ENCODE measurements at places on chromosomes 7 and 10. TPM values are rescaled to one million over a fixed set of nuclear protein-coding genes. Genes with fewer than 3 reads are reported as not detected.

DNA sequence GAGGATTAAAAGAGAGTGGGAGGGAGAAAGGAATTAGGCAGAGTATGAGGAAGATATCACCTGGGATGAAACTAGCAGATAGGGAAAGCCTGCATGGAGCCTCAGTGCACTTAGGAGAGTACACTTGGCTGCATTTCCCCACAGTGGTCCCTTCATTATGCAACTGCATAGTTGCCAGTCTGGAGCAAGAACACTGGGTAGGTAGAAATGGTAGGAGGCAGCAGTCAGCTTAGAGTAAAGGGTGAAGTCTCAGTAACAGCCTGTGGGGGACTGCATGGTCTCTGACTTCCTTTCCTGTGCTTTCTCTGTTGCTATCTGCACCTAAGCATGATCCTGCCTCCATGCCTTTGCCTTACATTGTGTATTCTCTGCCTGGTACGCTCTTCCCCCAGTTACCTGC, 14.0 kb upstream of the PCGF5 start:
- DNase-seq, result no peak

DNA sequence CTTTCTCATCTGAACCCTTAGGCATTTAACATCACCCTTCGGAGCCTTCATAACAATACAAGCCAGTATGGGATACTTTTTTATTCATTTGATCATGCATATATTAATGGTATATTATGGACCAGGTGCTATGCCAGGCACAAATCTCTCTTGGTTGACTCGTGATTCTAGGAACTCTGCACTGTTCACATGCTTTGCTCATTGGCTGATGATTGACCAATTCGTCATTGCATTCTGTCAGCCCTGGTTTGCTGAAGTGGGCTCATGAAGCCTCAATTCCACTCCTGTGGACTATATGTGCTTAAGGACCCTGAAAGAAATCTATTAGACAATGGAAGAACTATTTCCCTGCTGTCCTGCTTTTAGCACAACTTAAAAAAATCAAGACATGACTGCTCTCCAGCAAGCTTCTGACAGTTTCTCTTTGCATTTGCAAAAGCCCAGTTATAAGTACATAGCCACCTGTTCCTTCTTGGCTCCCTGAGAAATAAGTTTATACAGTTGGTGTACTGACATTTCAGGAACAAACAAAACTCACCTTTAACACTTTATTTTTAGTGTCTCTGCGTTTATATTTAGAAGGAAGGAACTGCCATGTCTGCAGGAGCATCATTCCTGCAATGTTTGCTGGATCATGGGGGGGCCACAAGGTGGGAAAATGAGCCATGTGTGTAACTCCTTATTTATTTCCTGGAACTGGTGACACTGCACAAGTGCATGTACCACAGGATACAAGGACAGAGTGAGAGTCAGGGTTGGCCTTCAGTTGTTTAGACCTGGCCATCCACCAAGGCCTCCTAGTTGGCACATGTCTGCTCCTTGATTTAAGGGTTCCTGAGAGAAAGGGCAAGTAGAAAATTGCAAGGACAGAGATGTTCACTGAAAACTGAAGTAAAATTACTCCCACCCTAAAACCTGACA, 146.0 kb upstream of the NAMPT start:
- no peak for DNase-seq

TMEM196 gene
- total RNA-seq, result not detected

DNA sequence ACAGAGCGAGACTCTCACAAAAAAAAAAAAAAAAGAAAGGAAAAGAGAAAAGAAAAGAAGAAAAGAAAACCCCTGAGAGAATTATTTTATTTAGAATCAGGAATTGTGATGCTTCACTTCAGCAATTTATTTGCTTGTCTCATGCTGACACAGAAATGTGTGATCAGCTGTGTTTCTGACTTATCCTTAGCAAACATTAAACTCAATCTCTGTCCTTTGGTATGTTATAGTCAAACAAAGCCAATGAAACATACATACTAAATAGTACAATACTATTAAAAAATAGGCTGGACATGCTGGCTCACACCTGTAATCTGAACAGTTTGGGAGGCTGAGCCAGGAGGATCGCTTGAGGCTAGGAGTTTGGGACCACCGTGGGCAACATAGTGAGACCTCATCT, 733.0 kb upstream of the FZD8 start:
- no peak for DNase-seq

- DNase-seq, result no peak
Measured at GRCh38 chr7:116075351-116076145, 45.0 kb upstream of the TFEC start.

- peak; percentile 93 for DNase-seq
Measured at GRCh38 chr10:122112625-122113160, 123.7 kb downstream of the TACC2 start.

DNA sequence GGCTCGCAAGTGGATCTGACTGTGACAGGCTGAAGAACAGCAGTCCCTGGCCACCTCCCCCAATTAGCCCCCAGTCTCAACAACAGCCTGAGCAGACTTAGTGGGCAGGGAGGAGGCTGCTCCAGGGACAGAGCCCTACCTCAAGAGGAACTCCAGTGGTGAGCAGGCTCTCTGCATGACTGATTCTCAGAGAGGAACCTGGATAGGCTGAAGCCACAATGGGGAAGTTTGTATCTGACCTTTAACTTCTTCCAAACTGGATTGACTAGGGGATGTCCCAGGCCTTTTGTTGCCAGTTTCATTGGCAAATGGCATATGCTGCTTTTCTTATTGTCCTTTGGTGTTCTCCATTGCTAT, 93.0 kb downstream of the ARHGAP22 start:
- DNase-seq, result no peak

DNA sequence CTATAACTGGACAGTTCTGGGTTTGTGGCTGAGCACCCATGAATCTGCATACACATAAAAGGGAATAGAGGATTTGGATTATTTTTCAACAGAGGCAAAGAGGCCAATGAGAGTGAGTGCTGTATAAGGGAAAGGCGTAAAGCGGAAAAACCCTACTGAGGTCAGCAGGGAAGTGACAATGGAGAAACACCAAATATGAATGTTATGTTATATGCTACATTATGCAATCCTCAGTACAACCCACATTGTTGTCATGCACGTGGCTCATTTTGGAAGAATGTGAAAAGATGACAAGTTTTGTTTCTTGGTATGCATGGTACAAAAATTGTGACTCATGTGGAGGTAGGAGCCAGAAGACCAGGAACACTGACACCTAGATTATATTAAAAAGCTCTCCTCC, 113.6 kb upstream of the AMPH start:
- DNase-seq, result no peak

DNA sequence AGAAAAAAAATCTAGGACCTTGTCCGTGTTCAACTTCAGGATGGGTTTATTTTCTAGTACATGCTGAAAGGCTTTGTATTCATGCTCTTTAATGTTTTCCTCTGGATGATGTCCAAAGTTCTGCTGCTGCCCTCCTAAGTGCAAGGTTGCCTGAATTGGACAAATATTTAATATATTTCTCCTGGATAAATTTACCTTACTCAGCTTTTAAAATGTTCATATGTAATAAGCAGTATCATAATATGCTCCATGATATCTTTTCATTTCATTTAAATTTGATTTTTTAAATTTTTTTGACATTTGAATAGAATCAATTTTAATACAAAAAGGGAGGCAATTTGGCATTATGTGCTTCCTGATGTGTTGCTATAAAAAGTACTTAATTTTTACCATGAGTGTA, 95.9 kb upstream of the SLC25A13 start:
- DNase-seq, result no peak

- DNase-seq, result no peak
Measured at GRCh38 chr10:16653224-16653623, 131.5 kb upstream of the C1QL3 start.

ODAD2 gene
- total RNA-seq, result 0.82 TPM

DNA sequence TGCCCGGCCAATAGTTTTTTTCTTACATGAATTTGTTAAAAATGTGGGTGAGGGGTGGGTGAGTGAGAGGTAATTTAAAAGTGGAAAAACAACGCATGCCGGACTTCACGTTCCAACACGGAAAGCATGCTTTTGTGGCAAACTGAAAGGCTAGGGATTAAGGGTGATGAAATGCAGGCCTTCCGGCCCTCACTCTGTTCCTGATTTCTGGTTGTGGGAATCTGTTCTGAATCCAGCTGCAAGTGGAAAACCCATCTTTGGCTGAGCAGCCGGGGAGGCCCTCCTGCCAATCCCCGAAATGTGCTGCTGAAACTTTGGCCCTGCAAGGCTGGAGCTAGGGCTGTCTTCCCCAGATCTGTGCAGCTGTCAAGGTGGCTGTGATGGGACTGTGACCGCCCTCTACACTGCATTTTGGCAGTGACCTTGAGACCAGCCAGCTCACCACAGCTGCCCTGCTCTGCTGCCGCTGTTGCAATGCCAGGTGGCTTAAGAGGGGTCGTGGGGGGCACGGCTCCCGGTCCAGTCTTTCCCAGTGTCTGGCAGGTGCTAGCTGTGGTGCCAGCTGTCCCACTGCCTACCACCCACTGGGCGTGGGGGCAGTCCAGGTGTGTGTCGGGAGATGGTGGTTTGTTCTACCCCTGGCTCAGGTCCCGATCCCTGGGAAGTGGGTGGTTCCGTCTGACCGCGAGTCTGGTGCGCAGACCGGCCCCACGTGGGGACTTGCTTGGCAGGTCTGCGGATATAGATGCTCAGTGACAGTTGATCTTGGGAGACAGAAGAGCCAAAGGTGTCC, 39.0 kb downstream of the TET1 start:
- no peak for DNase-seq

DNA sequence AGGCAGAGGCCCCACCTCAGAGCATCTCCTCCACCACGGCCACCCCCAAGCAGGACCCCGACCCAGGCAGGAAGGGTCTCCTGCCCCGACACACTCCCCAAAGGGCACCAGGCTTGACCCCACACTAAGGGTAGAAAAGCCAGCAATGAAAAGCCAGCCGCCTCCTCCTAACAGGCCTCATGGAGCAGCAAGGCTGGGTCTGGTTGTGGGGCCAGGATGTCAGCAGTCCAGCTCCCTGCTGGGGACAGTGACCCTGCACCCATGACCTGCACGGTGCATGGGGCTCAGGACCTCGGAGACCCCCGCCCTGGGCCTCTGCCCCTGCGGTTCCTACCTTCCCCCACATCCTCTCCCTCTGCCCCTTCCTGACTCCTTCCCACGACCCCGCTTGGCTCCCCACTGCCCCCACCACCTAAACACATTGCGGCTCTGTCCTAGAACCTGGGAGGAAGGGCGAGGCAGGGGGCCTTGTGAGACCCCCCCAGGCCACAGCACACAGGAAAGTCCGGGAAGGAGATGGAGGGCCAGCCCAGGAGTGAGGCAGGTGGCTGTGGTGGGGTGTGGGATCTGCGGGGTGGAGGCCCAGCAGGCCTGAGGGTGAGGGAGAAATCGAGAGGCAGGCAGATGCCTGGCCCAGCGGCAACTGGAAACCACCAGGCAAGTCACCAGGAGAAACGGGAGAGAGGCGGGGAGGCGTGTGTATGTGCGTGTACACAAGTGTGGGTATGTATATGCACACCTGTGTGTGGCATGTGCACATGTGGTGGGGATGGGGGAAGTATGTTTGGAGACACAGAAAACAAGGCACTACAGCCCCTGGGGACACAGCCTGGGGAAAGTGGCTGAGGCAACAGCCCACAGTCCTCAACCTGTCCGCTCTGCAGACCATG, 229.9 kb downstream of the MAD1L1 start:
- DNase-seq, result no peak

- DNase-seq, result no peak
Measured at GRCh38 chr10:59880971-59881510, 25.3 kb downstream of the CCDC6 start.

GRCh38 chr7:139572704-139573385, 49.4 kb downstream of the CLEC2L start:
- no peak for DNase-seq

- no peak for DNase-seq
Measured at GRCh38 chr7:26534649-26535482, 243.2 kb downstream of the SNX10 start.

GRCh38 chr10:132110713-132111112, 45.0 kb downstream of the JAKMIP3 start:
- DNase-seq, result no peak

PLEKHS1 gene
- total RNA-seq, result not detected

CHN2 gene
- 3.6 TPM for total RNA-seq

DNA sequence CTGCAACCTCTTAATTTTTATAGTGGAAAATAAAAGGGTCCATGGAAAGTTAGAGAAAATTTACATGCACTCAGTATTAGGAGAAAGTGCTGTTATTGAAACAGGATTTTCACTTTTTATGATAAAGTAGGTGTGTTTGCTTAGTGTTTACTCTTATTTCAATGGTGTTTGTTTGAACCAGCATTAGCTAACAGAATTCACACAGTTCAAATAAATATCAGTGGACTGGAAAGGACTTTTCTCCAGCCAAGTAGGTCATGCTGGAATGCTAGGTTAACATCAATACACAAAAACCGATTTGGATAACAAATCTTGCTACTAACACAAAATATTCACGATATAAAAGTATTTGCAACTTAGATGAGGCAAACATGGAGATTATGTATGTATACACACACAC, 49.4 kb upstream of the BET1 start:
- no peak for DNase-seq

DNA sequence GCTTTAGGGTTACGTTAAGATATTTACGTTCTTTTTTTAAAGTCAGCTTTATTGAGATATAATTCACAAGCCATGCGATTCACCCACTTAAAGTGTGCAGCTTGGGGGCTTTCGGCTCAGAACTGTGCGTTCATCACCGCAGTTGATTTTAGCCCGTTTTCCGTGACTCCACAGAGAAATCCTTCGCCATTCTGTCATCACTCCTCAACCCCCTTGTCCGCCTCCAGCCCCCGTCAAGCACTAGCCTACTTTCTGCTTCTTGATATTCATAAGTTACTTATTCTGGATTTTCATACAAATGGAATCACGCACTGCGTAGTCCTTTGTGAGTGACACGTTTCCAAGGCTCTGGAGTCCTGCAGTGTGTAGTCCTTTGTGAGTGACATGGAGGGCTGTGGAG, 20.4 kb downstream of the FAM20C start:
- no peak for DNase-seq

DNA sequence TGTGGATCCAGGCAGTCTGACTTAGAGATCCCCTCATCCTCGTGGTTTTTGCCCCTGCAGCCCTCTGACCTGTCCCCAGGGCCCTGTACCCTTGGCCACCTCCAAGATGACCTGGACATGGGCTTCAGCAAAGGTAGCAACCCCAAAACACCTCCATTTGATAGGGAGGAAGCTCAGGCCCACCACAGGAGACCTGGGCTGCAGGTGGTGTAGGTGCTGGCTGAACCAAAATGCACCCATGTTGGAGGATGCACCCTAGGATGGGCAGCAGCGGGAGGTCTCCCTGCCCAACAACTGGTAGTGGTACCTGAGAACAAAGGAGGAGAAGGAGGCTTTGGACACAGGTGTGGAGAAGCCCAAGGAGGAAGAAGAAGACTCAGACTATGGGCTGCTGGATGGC, 188.7 kb downstream of the ZNF716 start:
- no peak for DNase-seq

GRCh38 chr10:117355072-117355471, 20.2 kb downstream of the PDZD8 start:
- no peak for DNase-seq

- no peak for DNase-seq
Measured at GRCh38 chr7:129373651-129374428, 60.4 kb upstream of the STRIP2 start.

DNA sequence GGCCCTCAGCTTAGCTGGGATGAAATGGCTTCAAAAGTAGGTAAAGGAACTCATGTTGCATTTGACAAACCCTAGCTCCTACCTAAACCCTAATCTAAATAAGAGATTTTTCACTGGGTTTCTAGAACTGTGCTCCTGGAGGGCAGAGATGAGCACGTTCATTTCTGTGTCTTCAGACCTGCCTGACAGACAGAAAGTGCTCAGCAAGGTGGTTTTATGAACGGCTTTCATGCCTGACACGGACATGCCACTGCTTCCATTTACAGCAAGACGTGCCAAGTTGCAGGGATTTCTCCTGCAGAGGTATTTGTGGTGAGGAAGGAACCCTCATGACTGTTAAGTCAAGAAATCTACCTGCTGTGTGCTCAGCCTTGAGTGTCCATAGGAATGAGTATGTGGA, 83.5 kb upstream of the KMT2C start:
- DNase-seq, result no peak
